Pons (tissue), 1 donor: ENCODE measurements at places on chromosomes 3 and 15.

- no peak for DNase-seq
Measured at GRCh38 chr3:126665959-126666657, 11.2 kb upstream of the TXNRD3 start.

GRCh38 chr3:54950391-54951003 is 22.6 kb upstream of the LRTM1 start:
- DNase-seq, result no peak

DNA sequence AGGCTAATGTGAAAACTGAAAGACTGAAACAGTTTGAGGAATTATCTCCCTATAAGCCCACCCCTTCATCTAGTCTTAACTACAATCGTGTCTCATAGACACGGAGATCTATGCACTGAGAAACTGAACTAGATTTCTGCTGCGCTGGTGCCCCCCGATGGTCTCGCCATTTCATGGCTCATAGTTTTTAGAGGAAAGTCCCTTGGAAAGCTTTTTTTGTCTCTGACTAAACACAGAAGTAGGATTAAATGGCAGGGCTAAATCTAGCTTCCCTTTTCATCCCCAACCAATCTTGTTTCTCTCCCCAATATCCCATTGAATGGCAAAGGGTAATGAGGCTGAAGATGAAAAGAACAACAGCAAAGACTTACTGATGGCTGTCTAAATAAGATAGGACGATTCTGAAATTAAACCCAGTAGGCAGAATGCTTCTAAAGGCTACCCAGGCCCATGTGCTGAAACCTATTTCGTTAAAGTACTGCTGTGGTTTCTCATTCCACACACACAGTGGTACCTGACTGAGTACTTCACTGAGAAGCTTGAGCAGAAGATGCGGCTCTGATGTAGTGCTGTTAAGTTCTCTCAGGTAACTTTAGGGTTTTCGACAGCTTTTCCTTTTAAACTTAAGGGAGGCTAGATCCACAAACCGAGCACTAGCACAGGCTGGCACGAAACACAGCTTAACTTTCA is 142.7 kb downstream of the GADL1 start:
- DNase-seq, result peak; percentile 30

GRCh38 chr3:45497963-45498362 is 96.6 kb upstream of the LIMD1 start:
- DNase-seq, result no peak

- no peak for DNase-seq
Measured at GRCh38 chr15:51770902-51771301, 19.5 kb downstream of the TMOD2 start.

DNA sequence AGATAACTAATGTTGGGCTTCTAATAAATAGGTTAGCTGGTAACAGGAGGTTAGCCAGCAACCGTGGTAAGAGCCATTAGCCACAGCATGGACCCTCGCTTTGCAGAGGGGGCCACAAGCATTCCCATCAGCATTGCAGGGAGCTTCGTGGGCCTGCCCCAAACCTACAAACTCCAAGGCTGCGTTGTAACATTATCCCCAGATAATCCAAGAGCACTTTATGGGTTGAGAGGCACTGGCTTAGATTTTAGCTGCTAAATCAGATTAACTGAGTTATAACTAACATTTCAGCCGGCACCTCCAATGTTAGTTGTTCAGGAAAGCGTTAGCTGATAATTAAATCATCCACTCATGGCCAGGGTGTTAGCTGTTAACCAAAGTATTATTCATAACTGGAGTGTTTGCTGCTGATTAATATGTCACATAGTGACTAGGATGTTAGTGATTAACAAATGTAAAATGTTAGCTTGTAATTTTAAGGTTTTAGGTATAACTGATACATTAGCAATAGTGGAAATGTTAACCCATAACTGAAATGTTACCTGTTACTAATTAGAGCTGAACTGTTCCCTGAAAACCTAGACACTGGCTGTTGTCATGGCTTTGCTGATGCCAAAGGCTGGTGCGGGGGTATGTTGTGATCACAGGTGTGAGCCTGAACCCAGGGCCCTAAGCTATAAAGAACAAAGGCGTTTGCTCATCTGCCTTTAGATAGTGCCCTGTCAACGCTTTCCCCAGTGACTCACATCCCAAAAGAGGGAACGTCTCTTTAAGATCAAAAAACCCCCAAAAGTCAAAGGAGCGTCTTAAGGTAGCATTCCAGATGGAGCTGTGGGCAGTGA is 56.2 kb downstream of the SLC6A6 start:
- DNase-seq, result no peak
